Stimulated activated CD8-positive, alpha-beta memory T cell treated with anti-CD3 and anti-CD28 coated beads, Interleukin-4, amount 100 ng/mL, for 24 hours (primary cell): ENCODE measurements at places on chromosomes 2 and 18.

DNA sequence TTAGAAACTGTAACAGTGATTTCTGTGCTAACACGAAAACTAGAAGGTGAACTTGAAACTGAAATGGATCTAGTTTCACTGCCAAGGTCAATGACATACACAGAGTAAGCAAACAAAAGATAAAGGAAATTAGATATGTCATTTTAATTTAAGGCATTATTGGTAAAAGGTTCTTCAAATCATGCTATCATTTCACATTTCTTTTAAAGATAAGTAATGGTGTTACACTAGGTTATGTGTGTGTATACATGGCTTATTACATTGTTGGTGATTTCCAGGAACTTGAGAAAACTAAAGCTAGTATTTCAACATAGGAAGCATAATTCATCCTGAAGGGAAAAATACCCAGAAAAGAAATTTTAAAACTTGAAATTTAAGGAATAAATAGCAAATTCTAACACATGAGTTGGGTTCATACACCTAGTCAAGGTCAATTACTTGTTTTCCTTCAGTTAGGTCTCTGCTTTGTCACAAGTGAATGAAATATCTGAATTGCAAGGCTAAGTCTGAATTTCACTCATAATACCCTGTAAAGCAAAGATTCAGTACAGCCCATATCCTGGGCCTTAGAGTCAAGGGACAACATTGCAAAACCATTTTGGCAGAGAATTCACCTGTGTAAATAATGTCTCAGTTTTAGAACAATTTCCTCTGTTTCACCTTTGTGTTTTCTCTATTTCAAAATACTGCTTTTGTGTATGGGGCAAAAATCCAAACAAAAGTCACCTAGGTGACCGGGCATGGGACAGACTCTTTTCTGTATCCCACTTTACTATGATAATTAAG, 141.6 kb downstream of the SRBD1 start:
- no peak for DNase-seq

- no peak for DNase-seq
These were observed 124.4 kb downstream of the TTC27 start for GRCh38 chr2:32752205-32752604.

DNA sequence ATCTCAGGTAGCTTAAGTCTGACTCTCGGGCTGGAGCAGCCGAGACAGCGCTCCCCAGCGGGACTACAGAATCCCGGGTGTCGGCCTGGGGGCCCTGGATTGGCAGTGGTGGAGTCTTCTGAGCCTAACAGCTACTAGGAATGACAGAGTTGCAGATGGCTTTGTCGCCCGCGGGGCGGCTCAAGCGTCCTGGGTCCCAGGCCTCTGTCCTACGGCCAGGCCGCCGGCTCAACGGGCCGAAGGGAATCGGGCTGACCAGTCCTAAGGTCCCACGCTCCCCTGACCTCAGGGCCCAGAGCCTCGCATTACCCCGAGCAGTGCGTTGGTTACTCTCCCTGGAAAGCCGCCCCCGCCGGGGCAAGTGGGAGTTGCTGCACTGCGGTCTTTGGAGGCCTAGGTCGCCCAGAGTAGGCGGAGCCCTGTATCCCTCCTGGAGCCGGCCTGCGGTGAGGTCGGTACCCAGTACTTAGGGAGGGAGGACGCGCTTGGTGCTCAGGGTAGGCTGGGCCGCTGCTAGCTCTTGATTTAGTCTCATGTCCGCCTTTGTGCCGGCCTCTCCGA, 8.8 kb downstream of the SIX2 start:
- no peak for DNase-seq

GRCh38 chr2:224918626-224919471, 123.4 kb downstream of the DOCK10 start:
- DNase-seq = no peak

DNA sequence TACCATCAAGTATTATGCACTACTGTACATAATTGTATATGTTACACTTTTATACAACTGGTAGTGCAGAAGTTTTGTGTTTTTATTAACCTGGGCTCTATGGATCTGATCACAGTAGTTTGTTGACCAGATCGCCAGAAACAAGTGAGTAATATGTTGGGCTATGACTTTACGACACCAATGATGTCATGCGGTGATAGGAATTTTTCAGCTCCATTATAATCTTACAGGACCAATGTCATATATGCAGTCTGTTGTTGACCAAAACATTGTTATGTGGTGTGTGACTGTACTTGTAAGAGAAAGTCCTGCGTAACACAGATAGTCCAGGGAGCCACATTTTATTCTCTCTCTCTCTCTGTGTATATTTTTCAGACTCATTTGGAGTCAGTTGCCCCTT, 4.5 kb upstream of the ACOXL start:
- no peak for DNase-seq

- DNase-seq = no peak
These were observed 11.2 kb upstream of the SH3RF3 start for GRCh38 chr2:109117780-109118179.

GRCh38 chr2:193679847-193680246, 1485.1 kb upstream of the TMEFF2 start:
- DNase-seq = no peak

- DNase-seq = no peak
These were observed 360.5 kb upstream of the PIK3C3 start for GRCh38 chr18:41594582-41594981.

DNA sequence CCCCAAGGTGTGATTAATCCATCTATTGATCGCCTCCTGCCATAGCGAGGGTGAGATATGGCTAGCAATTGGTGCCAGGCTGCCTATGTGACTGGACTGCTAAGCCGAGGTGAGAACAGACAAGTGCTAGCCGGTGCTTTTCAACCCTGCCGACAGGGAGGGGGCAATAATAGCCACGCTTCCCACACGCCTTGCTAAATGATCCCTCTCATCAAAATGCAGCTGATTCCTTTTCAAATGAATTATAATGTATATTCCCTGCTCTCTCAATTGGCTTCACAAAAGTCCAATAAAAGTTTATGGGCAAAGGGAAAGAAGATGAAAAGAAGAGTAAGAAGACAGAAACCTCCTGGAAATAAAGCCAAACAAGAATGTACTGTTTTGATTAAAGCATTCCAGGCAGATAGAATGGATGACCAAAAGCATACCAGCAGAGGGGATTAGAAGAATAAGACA, 235.6 kb downstream of the ICOS start:
- no peak for DNase-seq

GRCh38 chr2:10444463-10444862, 3.7 kb downstream of the ODC1 start:
- DNase-seq = peak; percentile 22

GRCh38 chr18:56161566-56162260, 476.7 kb downstream of the TXNL1 start:
- DNase-seq = no peak

DNA sequence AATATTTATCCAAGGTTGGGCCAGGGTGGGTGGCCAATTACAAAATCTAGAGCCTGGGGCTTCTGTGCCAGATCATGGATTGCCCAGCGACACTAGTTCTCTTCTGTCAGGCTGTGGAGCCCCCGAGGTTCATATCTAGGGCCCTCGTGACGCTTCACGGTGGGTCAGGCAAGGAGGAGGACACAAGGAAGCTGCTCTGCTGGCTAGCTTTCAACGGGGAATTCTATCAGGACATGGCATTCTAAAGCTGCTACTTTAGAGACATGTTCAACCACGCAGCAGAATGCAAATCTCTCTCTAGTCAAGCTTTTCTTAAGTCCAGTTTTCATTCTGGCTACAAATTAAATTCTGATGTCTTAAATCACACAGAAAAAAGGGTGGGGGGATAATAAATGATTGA, 180.2 kb downstream of the THADA start:
- DNase-seq = no peak

GRCh38 chr2:238879621-238880377, 31.9 kb downstream of the TWIST2 start:
- no peak for DNase-seq

- DNase-seq = no peak
These were observed 21.1 kb downstream of the PER2 start for GRCh38 chr2:238267341-238267710.

- no peak for DNase-seq
These were observed 227.3 kb downstream of the ZBTB7C start for GRCh38 chr18:48181857-48182256.

- no peak for DNase-seq
These were observed 465.6 kb upstream of the POU3F3 start for GRCh38 chr2:104388296-104388695.

GRCh38 chr2:71303849-71304248, 27.7 kb upstream of the ZNF638 start:
- DNase-seq = no peak

DNA sequence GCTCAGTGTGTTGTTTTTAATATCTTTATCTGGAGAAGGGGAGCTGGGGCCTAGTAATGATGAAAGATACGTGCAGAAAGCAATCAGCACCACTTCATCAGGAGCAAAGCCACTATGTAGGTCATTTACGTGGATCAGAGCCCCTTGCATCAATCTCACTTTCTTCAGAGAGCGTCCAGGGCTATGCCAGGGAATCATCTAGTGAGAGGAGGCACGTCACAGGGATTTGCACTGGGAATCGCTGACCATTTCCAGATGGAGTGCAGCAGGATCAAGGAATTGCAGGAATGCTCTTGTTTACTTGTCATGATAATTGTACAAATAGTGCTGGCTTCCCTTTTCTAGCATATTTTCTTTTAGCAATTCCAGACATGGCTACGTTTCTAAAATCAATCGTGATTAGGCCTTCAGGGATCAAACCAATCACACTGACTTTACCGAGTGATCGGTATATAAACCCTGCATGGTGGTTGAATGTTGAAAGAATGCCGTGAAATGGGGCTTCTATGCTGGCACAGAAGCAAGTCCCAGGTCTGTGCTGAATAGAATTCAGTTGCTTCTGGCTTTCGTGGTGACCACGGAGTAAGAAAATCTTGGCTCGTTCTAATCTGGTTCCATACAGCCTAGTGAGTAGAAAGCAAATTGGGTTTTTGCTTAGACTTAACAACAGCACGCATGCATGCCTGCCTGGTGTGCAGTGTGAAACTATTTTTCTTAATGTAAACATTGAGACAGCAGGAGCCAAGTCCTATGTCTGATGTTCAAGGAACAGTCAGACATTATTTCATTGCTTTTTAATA, 122.8 kb downstream of the TMEM200C start:
- no peak for DNase-seq

GRCh38 chr2:22248851-22249250, 1125.1 kb downstream of the TDRD15 start:
- DNase-seq = no peak

GRCh38 chr2:206092297-206092696, 6.3 kb upstream of the INO80D start:
- DNase-seq = no peak

GRCh38 chr2:157427003-157427921, 16.6 kb downstream of the CYTIP start:
- DNase-seq = no peak

DNA sequence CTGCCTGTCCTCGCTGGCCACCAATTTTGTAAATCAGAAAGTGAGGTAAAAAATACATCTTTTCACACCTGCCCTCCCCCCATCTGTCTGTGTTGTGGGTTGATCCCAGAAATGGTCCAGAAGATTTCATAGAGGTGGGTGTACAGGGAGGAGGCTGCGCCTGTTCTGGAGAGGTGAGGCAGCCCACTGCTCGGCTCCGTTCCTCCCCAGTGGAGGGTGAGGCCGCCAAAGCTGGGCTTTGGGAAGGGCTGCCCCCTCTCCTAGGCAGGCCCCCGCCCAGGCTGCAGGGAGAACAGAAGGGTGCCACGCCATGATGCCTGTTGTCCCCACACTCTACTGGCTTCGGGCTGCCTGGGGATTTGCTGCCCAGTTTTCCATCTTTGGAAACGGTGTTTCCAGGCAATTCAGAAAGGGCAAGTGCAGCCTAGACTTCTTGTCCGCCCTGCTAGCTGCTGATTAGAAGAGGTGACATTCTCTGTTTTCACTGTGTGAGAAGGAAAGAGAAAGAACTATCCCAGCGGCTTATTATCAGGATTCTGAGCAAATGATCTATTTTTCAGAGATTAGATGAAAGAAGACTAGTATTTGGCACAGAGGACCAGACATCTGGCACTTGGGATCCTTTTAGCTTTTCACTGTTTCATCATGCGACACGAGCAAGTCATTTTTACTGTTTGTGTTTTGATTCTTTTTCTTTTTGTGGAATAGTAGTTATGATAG, 18.7 kb downstream of the SMARCAL1 start:
- no peak for DNase-seq

DNA sequence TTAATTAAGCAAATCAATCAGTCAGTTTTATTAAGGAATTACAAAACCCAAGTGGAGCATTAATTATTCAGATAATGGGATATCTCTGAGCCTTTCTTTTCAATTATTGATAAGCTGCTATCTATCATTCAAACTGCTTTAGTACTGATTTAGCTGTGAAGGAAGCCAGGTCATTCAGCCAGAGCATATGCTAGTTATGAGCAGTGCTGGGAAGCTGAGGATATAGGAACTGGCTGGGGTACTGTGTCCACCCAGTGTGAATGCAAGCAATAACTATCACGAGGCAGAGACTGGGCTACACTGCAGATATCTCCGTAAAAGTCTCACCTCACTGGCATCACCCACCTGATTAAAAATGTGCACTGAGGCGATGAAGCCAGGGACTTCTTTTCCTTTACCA, 496.7 kb upstream of the PIK3C3 start:
- DNase-seq = no peak

DNA sequence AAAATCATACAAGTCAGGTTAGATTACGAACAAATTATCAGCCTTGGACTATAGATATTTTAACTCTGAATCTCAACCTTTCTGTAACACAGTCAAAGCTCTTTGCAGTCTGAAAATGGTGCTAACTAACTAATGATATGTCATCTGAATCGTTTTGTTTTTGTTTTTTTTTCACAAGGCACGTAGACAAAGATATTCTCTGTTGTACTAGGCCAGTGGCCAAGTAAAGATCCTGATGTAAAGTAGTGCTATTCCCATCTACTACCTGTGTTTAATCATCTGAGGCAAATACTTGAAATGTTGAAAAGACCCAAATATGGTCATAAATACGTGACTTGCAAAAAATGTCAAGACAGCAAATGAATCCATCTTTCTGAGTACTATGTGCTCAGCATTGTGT, 65.7 kb downstream of the REL start:
- DNase-seq = no peak

DNA sequence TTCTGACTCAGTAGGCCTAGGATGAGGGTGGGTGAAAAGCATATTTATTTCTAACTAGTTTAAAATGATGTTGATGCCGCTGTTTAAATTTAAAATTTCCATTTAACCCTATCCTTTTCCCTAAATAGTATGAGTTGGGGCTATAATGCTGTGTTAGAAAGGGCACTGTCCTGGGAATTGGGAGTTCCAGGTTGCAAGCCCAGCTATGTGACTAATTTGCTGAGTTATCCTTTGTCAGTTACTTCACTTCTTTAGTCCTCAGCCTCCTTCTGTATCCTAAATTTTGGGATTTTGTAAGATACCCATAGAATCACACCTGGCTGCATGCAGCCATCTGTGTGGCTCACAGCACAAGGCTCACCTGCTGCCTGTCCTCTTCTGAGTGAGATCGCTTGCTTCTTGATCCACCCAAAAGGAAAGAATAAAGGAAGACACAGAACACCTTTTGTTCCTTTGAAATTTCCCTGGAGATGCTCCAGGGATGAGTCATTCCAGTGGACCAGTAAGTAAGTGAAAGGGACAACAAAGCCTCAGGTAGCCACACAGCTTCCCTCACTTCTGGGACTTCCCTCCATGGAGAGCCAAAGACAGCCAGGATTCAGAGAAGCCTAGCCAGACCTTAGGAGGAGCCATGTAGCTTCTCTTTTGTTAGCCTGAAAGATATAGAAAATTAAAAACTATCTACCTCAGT, 97.2 kb downstream of the DTNA start:
- no peak for DNase-seq
